ENCODE measurements at places on chromosomes 3 and 15.
A peak's percentile ranks its signal among the peaks of the same experiment; 100 is the strongest.

- DNase-seq, result no peak
These were observed 9.5 kb upstream of the APBA2 start for GRCh38 chr15:28876131-28876844.

DNA sequence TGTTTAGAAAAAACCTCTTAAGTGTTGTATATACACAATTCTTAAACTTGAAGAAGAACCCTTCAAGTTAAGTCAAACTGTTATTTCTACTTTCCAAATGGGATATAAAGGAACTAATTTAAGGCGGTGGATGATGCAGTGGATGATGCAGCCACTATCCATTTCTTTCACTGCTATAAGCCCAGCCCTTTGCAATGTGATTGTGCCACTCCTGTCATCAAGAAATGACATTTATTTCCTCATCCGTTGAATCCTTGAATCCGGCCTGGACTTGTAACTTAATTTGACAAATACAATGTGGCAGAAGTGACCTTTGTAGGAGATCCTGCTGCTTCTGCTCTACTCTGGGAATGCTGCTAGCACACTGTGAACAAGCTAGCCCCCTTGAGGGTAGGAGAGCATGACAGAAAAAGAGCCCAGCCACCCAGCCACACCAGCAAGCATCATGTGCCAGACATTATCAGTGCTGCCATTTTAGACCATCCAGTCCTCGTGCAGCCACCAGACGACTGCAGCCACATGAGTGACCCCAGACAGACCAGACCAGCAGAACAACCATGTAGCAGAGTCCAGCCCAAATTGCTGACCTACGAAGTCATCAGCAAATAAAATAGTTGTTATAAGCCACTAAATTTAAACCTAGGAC lies 47.4 kb downstream of the UACA start:
- DNase-seq, result no peak

GRCh38 chr3:148990236-148990635 lies 1.1 kb upstream of the GYG1 start:
- DNase-seq, result no peak

- no peak for DNase-seq
These were observed 336.1 kb upstream of the PROK2 start for GRCh38 chr3:72120806-72121778.

DNA sequence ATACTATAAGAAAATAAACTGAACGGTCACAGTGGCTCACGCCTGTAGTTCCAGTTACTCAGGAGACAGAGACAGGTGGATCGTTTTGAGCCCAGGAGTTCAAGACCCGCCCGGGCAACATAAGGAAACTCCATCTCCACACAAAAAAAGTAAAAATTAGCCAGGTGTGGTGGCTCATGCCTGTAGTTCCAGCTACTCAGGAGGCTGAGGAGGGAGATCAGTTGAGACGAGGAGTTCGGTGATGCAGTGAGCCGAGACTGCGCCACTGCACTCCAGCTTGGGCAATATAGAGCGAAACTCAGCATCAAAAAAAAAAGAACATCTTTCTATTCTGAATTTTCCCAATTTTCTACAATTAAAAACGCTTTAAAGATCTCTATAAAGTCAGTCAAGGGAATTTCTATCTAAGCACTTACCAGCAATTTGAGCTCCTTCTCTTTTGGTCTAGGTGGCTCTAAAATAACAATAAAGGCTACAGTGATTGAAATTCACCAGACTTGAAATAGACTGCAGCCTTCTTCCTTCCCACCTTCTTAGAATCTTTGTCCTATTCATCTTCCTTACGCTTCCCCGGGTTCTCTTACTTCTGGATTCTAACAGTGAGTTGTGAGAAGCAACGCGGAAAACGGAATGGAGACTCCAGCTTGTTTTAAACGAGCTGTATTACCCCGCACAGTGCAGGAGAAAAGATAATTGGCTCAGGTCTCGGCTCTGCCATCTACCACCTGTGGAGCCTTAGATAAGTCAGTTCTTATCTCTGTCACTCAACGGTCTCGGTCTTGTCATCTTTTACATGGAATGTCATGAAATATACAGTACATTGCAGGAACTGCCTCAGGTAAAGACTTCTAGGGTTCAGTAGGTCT lies 812 bp upstream of the SEC62 start:
- no peak for DNase-seq

- no peak for DNase-seq
These were observed 426.1 kb downstream of the EDEM1 start for GRCh38 chr3:5613599-5613998.

DNA sequence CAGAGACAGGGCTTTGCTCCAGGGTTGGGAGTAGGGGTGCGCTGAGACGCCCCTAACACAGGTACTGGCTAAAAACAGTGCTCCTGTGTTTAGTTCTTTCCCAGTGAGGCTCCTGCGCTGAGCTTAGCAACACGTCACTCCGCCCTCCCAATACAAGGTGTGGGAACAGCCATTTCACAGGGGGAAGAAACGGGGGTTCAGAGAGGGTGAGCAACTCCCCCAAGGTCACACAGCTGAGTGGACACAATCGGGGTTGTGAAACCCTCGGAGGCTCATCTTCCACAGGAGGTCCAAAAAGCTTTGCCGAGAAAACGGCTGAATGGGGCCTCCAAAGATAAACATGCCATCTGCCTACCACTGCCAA lies 628 bp downstream of the PRRT3 start:
- DNase-seq, result no peak

GRCh38 chr3:123929325-123929724 lies 31.7 kb downstream of the CCDC14 start:
- DNase-seq, result no peak

DNA sequence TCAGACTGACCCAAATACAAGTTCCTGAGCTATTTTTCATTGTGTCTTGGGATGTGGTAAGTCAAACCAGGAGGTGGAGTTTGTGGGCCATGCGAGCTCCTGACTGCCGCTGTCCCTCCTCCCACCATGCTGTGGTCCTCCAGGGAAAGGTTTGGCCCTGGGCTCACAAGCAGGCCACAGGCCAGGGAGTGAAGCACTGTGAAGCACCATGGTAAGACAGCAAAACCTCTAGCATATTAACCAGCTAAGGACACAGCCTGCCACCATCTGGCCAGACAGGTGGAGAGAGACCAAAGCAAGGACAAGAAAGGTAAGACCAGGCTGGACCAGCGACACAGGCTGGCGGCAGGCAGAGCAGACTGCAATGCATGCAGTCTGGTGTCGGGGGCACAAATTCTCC lies 15.3 kb downstream of the RAB43 start:
- DNase-seq, result no peak

DNA sequence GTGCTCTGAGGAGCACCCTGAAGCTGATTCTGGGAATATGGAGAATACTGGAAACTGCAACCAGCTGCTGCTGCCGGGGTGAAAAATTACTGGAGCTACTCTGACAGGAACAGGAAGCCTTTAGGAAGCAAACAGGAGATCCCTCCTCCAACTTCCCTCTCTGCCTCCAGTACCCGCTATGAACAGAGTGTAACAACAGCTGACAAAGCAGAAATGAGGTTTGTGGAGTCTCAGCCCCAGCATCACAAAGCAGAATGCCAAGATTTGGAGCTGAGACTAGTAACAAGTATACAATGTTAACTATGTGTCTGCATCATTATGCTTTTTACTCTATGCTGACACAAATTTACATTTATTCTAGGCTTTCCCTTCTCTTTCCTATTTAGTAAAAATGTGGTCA lies 22.7 kb upstream of the PIAS1 start:
- DNase-seq, result no peak

DNA sequence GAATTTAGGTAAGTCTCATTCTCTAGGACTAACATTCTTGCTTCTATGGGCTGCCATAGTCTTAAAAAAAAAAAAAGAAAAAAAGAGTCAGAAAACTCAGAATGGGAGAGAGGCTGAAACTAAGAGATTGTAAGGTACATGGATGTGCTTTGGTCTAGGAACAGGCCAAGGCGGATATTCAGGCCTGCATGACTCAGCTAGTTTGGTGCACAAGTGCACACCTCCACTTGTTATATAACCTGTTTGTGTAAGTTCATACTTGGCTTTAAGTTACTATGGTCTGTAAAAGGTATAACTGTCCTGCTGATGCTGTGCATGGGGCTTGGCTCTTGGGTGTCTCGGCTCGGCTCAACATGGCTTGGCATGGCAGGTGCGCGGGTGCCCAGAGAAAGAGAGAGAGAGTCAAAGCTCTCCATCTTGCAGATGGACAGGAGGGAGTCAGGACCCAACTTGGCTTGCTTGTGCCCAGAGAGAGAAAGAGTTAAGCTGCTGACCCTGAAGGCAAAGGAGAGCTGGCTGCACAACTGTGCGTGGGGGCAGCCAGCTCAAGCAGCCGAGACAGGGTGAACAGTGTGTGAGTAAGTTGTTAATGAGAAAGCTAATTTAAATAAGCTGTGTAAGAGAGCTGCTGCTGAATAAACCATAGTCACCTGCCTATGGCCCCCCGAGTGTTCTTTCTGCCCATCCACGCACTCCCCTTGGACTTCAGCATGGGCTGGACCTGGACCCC lies 31.4 kb upstream of the CHRNB4 start:
- no peak for DNase-seq

DNA sequence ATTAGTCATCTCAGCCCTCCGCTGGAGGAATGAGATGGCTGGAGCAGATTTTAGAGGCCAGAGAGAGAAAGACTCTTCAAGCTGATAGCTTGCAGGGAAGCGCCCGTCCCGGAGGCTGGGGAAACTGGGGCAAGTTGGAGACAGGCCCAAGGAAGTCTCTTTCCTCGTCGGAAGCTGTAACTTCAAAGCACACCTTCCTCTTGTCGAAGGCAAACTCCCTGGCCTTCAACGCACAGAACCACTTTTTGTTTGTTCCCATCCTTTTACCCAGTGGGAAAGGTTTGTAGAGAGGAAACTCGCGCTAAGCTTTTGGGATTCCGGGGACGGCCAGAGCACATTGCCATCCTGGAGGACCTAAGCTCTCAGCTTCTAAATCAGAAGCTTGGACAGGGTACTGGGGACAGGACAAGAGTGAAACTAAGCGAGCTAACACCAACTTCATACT lies 900 bp upstream of the EOMES start:
- no peak for DNase-seq

- DNase-seq, result peak; percentile 96
These were observed 19.0 kb downstream of the SYNM start for GRCh38 chr15:99123713-99124451.

GRCh38 chr3:37338500-37338899 lies 164.1 kb upstream of the LRRFIP2 start:
- DNase-seq, result no peak

DNA sequence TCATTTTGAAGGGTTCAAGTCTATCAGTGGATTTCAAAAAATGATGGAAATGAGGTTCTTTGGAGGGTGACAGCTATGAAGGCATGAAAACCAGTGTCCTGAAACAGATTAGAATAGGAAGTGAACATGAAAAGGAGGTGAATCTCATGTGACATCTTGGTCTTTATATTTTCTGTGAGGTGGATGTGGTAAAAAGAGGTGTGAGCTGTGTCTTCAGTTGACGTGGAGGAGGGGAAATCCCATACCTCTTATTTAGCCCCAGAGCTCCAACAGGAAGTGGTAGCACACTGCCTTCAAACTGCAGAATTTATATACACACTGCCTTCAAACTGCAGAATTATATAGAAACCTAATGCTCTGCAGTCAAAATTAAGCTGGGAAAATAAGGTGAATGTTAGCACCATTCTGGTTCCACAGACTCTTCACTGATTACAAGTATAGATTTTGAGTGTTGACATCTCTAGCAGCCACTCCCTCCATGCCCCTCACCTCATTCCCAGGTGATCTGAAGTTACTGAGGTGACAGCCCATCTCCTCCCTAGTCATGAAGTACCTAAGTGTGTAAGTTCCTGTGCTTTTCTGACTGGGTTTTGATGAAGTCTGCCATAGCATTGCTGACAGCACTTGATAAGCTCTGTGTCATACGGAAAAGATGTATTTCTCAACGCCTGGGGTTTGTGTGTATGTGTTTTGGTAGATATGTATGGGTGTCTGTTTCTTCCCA lies 2.7 kb downstream of the RAB8B start:
- DNase-seq, result no peak

DNA sequence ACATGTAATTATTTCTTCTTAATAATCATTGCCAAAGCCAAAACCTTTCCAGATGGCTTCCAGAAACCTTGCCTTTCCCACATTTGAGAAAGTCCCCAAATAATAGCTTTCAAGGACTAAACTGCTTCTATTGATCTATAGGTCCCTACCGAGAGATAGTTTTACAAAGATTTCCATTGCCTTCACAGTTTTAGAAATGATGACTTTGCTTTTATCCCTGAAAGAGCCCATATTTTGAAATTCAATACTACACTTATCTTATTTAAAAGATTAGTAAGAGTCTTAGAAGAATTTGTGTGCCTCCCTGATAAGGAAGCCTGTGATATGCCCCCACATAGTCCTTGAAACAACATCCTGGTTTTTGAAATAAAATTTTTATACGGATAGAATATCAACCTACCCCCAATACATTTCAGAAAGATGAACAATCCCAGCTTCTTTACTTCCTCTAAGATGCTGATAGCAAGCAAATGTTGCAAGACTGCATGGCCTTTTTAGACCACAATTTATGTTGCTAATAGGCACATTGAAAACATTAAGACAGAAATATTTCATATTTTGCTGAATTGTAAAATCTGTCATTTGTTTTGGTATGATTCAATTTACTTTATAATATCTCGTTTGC lies 146.3 kb downstream of the TMCO5A start:
- no peak for DNase-seq

- no peak for DNase-seq
These were observed 312.4 kb upstream of the KCNMB2 start for GRCh38 chr3:178223876-178224275.

DNA sequence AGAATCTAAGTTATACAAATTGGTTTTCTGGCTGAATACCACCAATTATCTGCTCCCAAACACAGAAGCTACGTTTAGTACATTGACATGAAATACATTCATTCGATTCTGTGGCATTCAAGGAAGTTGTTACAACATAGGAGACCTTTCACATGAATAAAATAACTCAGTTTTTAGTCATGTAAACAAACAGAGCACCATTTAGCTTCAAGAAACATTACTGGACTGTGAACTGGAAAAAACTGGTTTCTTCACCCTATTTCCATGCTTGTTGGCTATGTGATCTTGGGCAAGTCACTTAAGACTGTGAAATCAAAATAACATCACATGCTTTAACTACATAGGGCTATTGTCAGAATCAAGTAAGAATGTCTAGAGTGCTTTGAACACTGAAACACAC lies 46.2 kb downstream of the NRG4 start:
- no peak for DNase-seq

Data from GM04504 (cell line).